ENCODE measurements at places on chromosomes 7 and 10.

DNA sequence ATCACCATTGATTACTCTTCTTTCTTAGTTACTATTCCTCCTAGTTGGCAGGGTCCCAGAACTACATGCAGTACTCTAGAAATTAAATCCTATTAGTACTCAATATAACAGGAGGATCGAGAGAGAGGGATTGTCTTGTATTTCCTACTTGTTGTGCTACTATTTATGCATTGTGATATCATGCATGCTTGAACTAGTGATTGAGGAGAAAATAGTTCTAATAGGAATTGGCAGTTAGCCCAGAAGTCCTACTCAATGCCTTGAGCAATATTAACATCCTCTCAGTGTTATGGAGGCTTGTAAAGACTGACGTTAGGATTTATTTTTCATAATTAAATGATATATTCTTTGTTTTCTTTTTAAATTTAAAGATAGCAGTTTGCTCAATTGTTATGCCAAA, 67.4 kb downstream of the FOXP2 start:
- no peak for DNase-seq

- no peak for DNase-seq
These were observed 78.8 kb downstream of the HIF1AN start for GRCh38 chr10:100614429-100615095.

DNA sequence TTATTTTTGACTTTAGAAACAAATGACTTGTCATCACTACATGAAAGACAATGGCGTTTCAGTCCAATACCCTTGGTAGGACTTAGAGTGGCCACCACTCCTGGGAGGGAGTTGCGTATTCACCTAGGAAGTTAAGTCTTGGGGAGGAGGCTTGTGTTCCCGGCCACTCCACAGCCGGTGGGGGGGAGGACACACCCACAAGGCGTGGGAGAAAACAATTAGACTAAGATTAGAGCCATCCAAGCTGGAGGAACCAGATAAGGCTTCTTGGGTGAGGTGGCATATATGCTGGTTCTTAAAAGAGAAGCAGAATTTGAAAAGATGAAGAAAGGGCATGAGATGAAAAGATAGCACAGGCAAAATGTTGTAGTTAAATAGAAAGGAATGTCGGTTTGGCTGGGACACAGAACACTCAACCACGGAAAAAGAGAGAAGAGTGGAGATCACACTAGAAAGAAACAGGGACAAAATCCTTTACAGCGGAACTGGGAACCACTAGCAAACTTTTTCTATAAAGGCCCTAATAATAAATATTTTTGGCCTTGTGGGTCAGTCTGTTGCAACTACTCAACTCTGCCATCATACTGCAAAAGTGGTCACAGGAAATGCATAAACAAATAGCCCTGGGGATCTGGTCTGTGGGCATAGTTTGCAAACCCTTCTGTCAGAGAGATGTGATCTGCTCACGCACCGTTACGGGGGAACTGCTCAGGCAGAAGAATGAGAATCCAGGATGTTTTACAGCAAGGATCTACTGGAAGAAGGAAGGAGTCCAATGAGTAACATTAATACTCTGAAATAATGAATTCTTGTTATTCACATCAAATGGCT, 651.8 kb downstream of the PARD3 start:
- no peak for DNase-seq

- no peak for DNase-seq
These were observed 82.3 kb upstream of the FZD1 start for GRCh38 chr7:91181949-91182348.

DNA sequence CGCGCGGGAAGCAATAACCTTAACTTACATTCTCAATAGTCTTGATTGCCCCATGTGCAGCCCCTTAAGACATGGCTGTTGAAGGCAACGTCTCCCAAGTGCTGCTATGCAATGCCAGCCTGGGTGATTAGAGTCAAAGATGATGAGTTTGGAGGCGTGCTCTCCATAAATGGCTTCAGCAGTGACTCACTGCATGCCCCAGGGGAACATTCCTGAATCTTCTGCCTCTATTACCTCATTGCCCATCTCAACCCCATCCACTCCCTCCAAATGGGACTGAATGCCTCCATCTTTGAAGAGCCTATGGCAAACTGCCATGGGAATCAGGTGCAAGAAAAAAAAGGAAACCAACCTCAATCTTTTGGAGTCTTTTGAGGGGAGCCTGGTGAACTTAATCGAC, 282.8 kb downstream of the SNX10 start:
- DNase-seq: no peak

GRCh38 chr7:68422281-68422680, 1176.0 kb upstream of the AUTS2 start:
- no peak for DNase-seq

GRCh38 chr7:144826208-144826607, 9.6 kb downstream of the TPK1 start:
- no peak for DNase-seq

DNA sequence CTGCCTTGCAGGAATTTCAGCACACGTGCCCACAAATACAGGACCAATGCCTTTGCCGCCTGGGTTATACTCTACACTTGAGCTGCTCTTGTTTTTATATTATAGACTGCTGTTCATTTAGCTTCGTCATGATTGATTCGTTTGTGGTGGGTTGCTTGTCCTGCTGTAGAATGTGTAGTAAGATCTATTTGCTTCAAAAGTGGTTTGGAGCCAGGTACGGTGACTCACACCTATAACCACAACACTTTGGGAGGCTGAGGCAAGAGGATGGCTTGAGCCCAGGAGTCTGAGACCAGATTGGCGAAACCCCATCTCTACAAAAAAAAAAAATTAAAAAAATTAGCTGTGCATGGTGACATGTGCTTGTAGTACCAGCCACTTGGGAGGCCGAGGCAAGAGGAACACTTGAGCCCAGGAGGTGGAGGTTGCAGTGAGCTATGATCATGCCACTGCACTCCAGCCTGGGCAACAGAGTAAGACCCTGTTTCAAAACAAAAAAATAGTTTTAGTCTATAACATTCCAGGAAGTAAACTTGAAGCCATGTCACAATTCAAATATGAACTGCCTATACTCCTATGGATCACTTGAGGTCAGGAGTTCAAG, 9.0 kb upstream of the RHBDD2 start:
- DNase-seq: no peak

- no peak for DNase-seq
These were observed 81.7 kb downstream of the NKX6-2 start for GRCh38 chr10:132704008-132704814.

DNA sequence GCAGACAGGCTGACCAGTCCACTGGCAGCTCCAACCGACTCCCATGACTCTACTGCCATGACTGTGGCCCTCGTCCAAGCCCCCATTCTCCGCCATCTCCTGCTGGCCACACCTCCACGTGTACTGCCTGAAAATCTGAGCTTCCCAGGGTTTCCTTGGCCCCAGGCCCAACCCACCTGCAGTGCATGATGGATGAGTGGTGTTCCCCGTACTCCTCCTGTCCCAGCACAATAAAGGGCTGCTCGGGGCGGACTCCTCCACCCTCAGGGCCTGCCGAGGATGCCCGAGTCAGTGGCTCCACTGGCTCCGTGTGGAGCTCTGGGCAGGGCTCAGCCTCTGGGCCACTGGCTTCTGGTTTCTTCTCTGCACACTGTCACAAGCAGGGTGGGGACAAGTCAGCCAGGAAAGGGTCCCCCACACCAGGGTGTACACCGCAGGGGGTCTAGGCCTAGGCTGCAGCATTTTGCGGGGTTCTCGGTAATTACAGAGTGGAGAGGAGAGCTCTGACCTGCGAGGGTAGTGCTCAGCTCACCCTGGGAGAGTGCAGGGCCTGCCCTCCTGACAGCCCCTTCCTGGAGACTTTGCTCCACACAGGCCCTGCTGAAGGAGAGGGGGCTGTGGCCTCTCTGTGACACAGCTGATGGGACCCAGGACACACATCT, 15.2 kb downstream of the WDR91 start:
- no peak for DNase-seq

GRCh38 chr10:58177362-58177947, 90.2 kb downstream of the IPMK start:
- DNase-seq: no peak

- no peak for DNase-seq
These were observed 620.6 kb downstream of the SUGCT start for GRCh38 chr7:40755438-40755837.

- DNase-seq: no peak
These were observed 25.8 kb upstream of the AKR1C3 start for GRCh38 chr10:5068274-5068984.

DNA sequence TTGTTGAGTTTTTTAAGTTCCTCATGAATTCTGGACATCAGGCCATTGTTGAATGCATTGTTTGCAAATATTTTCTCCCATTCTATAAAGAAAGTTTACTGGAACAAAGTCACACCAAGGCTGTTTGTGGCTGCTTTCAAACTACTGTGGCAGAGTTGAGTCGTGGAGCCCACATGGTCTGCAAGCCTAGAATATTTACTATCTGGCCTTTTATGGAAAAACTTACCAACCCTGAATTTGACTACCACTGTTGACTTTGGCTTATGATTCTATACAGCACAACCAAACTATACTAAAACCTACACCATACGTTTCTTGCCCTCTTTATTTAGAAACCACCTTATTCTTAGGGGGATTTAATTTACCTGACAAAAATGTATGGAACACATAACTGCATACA, 239.1 kb downstream of the KCNMA1 start:
- DNase-seq: no peak

DNA sequence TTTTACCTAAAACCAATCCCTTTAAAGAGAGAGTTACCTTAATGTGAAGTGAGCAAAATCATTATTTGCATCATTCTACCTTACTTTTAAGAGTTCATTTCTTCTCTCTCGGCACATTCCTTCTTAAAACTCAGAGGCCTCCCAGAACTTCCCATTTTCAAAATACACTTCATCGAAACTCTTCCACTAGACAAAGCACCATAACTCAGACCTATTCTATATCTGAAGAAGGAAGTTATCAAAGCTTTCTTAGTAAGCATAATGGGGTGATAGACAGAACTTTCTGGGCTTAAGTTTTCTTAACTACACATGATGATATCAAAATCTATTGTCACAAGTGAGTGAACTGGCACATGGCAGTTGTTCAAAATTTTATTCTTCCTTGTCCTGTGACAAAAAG, 24.6 kb upstream of the GNAT3 start:
- DNase-seq: no peak

DNA sequence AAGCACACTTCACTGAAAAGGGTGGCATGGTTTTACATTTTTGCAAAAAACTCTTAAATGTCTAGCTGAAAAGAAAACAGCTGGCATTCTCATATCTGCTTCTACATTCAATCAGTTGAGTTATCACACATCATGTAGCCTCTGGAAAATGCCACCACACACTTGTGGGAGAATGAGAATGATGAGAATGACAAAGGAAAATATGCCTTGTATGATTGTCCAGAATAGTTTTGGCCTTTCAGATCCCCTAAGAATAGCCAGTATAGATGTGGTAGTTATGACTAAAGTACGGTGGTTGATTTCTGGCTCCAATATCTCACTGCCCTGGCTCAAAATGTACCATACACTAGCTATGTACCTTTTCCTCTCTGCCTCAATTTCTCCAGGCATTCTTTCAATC, 30.2 kb upstream of the FRMD4A start:
- DNase-seq: no peak

DNA sequence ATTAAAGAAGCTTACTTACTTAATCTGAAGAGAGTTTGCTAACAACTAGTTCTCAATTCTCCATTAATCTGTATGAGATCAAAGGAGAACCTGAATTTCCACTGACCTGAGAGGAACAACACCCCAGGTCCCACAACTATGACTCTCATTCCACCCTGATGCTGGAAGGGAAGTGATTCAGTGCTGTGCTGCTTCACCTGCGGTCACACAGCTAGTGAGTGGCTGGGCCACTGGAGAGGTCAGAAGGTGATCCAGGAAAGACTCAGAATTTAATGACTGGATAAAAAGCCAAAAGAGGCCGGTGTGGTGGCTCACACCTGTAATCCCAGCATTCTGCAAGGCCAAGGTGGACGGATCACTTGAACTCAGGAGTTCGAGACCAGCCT, 23.6 kb downstream of the SORBS1 start:
- no peak for DNase-seq

GRCh38 chr10:11837372-11838161, 14.4 kb downstream of the PROSER2 start:
- no peak for DNase-seq

- DNase-seq: no peak
These were observed 386.0 kb downstream of the SEMA3D start for GRCh38 chr7:84800846-84801245.

DNA sequence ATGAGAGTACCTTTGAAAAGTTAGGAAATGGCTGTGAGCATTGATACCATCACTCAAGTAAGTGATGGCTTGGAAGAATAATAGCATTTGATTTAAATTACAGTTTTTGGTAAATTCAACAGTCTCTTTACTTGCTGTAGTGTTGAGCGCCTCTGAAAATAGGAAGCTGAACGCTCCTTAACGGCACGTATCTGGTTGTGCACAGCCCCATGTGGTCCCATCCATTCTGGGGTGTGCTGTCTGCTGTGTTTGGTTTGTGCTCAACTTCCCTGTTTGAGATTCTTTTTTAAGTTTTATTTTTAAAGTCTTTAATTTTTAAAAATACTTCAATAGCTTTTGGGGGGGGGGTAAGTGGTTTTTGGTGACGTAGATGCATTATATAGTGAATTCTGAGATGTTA, 51.5 kb downstream of the DNAJB6 start:
- no peak for DNase-seq

DNA sequence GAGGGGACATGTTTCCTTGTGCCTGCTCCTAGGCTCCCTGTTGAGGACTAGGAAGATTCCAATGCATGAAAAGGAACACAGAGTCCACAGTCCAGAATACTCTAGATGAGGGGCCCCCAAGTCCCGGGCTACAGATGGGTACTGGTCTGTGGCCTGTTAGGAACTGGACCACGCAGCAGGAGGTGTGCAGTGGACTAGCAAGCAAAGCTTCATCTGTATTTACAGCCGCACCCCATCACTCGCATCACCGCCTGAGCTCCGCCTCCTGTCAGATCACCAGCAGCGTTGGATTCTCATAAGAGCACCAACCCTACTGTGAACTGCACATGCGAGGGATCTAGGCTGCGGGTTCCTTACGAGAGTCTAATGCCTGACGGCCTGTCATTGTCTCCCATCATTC, 233.0 kb upstream of the MKLN1 start:
- no peak for DNase-seq

DNA sequence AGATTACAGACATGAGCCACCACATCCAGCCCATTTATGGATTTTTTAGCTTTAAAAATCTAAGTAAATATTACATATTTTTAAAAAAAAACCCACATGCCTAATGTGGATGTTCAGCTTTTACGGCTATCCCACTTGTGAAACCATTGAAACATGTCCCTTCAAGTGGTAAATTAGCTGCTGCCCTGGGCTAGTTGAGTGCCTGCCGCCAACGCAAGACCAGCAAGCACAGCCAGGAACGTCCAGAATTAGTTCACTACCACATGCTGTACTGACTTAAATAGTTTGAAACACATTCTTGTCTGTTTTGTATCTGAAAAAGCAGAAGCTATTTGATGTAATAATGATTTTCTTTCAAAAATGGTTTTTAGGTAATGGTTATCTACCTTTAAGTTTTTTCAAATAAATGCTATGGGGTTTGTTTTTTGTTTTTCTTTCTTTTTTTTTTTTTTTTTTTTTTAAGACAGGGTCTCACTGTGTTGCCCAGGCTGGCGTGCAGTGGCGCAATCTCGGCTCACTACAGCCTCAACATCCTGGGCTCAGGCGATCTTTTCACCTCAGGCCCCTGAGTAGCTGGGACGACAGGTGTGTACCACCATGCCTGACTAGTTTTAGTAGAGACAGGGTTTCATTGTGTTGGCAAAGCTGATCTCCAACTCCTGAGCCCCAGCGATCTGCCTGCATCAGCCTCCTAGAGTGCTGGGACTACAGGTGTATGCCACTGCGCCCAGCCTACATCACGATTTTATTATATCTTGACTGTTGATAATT, 57.0 kb downstream of the KLRG2 start:
- no peak for DNase-seq

Measured in effector memory CD4-positive, alpha-beta T cell (primary cell).